DMS79 (cell line): ENCODE measurements at places on chromosomes 11 and 22.
A peak's percentile ranks its signal among the peaks of the same experiment; 100 is the strongest.

- no peak for DNase-seq
Measured at GRCh38 chr11:12263141-12263693, 114.2 kb upstream of the PARVA start.

DNA sequence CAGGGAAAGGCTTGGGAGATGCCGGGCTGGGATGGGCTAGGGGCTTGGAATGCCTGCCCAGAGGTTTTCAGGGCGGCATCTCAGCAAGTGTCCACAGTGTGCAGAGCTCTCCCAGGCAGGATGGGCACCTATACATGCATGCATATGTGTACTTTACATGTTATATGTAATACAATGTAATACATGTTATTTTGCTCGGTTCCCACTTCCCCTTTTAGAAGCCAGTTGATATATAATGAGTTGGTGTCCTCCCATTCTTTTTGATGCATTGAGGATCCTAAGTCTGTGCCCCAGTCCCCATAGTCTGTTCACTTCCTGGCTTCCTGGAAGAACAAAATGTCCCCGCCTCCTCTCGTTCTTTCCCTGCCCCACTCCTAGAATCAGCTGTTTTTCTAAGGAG lies 20.1 kb upstream of the EIF3D start:
- no peak for DNase-seq

- DNase-seq = no peak
Measured at GRCh38 chr22:50208939-50209892, 8.4 kb downstream of the SELENOO start.

- no peak for DNase-seq
Measured at GRCh38 chr11:30861064-30861463, 274.9 kb upstream of the MPPED2 start.

- DNase-seq = no peak
Measured at GRCh38 chr11:117818041-117818873, 6.3 kb downstream of the FXYD2 start.

GRCh38 chr11:13366266-13367026 lies 88.9 kb downstream of the BMAL1 start:
- no peak for DNase-seq

GRCh38 chr11:46537537-46538295 lies 56.1 kb downstream of the AMBRA1 start:
- peak; percentile 65 for DNase-seq

DNA sequence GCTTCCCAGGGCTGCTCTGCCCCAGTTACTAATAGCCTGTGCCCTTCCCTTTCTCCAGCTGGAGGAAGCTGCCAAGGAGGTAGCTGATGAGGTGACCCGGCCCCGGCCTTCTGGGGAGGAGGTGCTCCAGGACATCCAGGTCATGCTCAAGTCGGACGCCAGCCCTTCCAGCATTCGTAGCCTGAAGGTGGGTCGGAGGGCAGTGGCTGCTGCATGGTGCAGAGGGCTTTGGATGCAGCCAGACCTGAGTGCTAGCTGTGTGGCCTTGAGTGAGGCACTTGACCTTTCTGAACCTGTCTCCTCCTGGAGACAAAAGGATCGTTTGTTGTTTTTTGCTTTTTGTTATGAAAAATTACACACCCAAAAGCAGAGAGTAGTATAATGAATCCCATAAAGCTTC lies 3.4 kb downstream of the MCM5 start:
- DNase-seq = no peak

DNA sequence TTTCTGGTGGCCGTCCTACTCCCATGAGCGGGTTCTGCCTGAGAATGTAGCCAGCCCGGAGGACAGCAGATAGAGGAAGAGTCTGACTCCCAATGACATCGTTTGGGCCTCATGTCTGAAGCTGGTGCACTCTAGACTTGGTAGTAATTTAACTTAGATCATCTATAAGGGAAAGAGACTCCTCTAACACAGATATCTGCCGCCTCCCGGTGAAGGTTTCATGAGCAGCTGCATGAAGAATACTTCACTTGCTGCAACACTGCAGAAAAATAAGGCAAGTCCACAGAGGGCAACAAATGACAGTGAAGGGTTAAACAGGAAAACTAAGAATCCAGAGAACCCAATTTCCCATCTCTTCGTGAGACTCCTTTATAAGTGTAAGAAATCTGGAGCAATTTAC lies 5.9 kb upstream of the ARL2 start:
- no peak for DNase-seq

GRCh38 chr11:133238027-133238426 lies 294.3 kb downstream of the OPCML start:
- no peak for DNase-seq

DNA sequence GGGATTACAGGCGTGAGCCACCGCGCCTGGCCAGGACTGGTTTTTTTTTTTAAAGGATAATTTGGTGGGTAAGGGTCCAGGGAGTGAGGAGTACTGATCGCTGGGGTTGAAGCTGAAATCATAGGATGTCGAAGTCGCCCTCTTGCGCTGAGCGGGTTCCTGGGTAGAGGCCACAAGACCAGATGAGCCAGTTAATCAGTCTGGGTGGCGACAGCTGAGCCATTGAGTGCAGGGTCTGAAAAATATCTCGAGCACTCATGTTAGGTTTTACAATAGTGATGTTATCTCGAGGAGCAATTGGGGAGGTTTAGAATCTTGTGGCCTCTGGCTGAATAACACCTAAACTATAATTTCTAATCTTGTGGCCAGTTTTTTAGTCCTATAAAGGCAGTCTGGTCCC lies 7.8 kb downstream of the APOL5 start:
- DNase-seq = no peak

GRCh38 chr11:3154001-3154599 lies 11.0 kb downstream of the OSBPL5 start:
- DNase-seq = no peak

- no peak for DNase-seq
Measured at GRCh38 chr11:70603114-70603755, 204.9 kb downstream of the CTTN start.

- peak; percentile 28 for DNase-seq
Measured at GRCh38 chr11:121723246-121723741, 270.5 kb upstream of the SORL1-AS1 start.

- DNase-seq = no peak
Measured at GRCh38 chr11:13141731-13142709, 132.9 kb downstream of the RASSF10 start.

DNA sequence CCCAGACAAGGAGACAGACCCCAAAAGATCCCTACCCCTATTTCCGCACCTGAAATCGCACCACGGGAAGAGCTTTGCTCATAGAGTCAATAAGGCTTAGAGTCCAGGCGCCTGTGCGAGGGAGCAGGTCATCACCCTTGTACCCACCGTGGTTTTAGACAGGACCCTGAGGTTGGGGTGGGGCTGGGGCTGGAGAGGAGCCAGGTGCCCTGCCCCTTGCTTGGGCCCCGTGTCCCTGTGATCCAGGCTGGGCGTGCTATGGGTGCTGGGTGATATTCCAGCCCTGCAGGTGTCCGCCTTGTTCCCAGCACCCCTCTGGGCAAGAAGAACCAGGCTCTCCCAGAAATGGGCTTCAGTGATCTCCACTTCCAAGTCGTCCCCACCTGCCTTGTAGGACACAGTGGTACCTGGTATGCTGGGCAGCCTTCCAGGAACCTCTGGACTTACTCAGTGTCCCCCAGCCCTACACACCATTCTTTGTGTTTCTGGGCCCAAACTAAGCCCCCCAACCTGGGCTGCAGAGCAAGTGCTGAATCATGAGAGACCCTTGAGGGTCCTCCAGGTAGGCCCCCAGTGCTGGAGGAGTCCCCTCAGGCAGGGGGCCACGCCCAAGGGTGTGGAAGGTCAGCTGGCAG lies 4.5 kb downstream of the CD81 start:
- no peak for DNase-seq
